ENCODE measurements at places on chromosomes 5 and 9.

- no peak for ATAC-seq
These were observed 239.7 kb downstream of the MLLT3 start for GRCh38 chr9:20382460-20383071.

- ATAC-seq: no peak
These were observed 356.9 kb downstream of the SLIT3 start for GRCh38 chr5:168944004-168944403.

DNA sequence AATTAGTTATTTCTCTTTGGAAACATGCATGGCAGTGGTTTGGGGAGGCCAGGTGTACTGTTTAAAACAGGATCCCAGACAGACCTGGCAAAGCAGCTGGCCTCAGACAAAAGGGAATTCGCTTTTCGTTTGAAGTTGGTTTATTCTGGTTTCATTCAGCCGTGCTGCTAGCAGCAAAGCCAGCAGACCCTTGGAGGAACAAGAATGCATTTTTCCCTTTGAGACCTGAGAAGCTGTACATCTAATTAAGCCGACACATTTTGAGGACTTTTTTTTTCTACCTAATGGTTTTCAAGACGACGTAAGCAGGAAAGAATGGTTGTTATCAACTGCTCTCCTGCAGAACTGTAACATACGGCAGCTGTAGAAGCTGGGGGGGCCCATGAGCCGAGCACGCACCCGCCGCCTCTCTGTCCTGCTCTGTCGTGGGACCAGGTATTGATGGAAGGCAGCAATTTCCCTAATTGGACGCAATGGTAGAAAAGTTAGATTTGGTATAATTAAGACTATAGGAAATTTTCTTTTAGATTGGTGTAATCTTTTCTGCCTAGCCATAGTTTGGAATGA, 13.6 kb downstream of the PLEKHG4B start:
- ATAC-seq: no peak

GRCh38 chr5:106822851-106823250, 847.9 kb downstream of the EFNA5 start:
- ATAC-seq: no peak

DNA sequence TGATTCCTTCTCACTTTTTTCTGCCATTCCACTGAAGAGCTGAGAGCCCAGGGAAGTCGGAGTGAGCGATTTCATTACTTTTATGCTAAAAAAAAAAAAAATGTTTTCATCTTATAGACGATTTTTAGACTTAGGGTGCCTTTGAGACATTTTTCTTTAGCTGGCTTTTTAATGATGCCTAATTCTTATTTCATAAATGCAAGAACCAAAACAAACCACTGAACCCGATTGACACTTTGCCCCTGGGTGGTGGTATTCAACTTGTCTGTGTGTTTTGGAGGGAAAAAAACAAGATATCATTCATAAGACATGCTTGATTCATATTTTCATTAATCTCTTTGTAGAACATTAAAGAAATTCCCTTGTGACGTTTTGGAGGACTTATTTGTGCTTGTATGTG, 2.4 kb downstream of the TLE4 start:
- no peak for ATAC-seq

DNA sequence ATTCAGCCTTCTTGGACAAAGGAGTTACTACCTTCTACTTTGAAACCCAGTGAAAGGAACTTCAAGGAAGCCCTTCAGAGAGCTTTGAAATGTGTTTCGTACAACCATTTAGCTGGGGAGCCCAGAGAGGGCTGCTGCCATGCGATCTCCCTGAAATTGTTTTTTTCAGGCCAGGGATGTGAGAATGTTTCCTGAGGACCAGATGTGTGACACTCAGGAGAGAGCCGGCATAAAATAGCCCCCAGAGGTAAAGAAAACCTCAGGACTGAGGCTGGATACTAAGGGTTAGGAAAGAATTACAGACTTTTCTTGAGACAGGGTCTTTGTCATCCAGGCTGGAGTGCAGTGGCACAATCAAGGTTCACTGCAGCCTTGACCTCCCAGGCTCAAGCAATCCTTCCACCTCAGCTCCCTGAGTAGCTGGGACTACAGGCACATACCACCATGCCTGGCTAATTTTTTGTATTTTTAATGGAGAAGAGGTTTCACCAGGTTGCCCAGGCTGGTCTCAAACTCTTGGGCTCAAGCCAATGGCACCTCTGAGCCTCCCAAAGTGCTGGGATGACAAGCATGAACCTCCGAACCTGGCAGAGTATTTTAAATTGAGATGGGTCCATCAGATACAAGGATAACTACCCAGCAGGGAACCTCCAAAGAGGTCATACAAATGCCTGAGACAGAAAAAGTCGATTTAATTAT, 8.4 kb downstream of the RPL37 start:
- ATAC-seq: no peak

- no peak for ATAC-seq
These were observed 2.6 kb downstream of the GABRA1 start for GRCh38 chr5:161850491-161850890.

DNA sequence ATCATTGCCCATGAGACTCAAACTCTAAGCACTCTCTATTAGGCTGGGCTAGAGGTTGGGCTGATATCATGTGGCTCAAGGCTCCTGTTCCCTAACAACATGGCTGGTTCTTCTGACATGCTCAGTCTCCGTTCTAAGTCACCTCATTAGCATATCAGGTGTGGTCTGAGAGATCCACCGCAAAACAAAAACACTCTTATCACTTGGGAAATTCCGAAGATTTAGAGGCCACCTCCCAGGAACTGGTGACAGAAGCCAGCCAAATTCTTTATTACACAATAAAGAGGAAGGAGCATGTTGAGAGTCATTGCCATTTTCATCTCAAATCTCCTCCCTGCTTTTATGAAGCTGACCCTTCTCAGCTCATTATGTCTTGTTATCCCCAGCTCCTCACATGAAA, 107.6 kb downstream of the MSX2 start:
- no peak for ATAC-seq

DNA sequence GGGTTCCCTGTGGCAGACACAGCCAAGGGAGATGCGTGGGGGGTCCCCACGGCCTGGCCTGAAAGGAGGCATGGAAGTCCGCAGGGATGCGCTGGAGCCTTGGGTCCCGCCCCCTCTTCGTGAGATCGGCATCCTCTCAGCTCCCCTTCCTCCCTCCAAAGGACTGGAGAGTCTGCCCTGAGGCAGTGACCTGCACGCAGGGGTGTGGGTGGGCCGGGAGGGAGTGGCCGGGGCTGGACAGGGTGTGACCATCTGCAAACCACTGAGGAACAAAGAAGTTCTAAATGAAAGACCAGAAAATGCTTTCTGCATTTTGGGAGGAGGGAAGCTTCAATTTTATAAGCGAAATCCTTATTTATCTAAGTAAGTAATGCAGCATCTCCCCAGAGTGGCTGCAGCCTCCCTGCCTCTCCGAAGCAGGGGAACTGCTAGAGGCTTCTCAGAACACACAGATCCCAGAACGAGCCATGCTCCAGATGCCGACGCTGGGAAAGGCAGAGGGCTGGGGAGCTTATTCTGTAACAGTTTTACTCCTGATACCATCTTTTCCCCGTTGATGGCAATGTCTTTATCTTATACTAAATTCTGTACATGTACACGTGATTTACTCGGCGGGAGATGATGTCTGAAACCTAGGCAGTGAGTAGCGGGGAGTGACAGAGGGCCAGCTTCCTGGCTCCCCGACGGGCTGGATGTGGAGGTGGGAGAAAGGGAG, 221.7 kb downstream of the FANCC start:
- no peak for ATAC-seq

- no peak for ATAC-seq
These were observed 29.3 kb upstream of the RNF130 start for GRCh38 chr5:180100621-180101450.

DNA sequence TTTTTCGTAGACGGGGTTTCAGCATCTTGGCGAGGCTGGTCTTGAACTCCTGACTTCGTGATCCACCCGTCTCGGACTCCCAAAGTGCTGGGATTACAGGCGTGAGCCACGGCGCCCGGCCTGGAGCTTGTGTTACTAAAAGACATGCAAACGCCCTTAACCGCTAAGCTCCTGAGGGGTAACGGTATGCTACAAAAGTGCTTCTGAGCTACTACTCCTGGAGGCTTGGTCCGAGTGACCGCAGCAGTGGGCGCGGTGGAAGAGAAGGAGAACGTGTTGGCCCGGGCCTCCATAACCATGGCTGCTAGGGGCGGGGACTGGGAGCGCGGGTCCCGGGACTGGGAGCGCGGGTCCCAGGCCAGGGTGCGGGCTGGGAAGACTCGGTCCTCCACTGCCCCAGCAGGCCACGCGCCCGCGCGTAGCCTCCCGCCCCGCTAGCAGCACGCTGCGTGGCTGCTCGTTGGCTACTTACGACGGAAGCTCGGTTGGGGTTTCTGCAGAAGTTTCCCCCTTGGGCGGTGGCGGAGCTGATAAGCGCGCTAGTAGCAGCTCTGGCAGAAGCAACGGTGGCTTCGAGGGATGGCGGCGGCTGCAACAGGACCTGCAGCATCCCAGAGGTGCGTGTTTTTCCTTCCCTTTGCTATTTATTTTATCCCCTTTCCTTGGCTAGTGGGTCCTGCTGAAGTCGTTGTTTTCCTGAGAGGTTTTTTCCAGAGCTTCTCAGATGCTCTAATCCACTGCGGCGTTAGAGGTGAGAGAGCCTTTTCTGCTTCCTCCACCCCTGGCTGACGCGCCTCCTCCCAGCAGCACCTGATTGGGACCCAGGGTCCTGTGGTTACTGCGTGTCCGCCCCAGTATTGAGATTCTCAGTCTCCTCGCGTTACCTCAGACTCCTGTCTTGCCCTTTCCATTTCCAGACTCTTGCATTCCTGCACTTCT, 69.2 kb upstream of the CCDC180 start:
- ATAC-seq: peak; percentile 94

DNA sequence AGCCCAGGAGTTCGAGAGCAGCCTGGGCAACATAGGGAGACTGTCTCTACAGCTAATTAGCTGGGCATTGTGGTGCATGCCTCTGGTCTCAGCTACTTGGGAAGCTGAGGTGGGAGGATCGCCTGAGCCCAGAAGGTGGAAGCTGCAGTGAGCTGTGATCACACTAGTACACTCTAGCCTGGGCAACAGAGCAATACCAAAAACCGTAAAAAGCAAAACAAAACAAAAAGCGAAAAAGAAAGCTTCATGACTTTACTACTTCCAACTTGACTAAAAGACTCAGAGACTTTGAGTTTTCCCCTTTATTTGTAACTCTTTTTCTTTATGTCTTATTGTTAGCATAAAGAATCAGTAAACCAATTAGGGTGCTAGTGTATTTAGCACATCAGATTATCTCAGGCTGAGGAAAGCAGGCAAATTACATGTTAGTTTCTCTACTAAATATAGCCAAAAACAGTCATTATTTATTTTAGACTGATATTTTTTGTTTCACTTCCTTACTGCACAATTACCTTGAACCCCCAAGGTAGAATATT, 5.4 kb downstream of the RAD17 start:
- ATAC-seq: no peak

GRCh38 chr9:77843871-77844155, 187.8 kb downstream of the GNAQ start:
- ATAC-seq: no peak

DNA sequence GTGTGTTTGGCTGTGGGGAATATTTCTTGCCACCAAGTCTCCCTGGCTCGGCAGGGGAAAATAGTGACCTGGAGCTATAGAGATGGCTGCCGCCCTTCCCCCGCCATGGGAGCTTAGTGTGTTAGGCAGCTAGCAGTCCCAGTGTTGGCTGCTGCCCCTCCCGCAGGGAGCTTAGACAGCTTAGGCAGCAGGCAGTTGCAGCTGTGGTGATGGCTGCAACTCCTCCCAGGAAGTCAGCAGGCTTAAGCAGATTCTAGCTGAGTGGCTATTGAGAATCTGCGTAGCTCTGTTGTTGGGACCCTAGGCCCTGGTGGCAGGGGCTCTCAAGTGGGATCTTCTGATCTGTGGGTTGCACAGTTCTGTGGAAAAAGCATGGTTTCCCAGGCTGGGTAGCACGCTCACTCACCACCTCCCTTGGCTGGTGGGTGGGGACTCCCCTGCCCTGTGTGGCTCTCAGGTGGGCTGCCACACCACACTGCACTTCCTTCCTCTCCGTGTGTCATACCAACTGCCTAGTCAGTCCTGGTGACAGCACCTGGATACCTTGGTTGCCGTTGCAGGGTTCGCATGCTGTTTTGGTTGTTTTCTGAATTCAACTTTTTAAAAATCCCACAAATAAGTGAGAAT, 9.3 kb downstream of the OR1N2 start:
- ATAC-seq: no peak

DNA sequence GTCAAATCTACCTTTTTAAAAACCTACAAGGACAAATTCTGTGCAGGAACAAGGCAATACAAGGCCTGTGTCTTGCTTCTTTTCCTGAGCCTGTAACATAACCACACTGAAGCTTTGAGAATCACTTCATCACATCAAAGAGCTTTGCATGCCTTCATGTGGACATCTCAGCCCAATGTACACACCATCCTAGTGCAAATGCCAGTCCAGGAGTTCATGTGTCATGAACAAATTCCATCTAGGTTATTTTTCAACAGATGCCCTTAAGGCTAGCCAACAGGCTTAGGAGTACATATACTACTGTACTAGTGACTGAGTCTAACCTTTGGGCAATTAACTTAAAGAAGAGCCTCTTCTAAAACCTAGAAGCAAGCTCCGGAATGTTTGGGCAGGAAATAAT, 106.4 kb downstream of the CDH10 start:
- no peak for ATAC-seq

GRCh38 chr9:127021664-127022363, 100.6 kb downstream of the ANGPTL2 start:
- ATAC-seq: no peak

DNA sequence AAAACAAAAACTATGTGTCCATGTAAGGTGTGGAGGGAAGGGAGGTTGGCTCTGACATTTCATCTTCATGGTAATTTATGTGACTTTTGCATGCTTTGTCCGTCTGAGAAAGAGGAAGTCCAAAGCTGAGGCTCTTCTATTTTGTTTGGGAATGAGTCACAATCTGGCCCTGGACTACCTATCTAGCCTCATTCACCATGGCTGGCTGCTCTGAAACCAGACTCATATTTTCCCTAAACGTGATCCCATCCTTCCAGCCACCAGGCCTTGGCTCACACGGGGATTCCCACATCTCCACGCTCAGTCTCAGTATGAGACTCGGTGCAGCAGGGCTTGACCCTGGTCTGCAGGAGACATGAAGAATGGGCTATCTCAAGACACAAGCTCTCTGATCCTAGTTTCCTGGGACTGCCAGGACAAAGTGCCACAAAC, 672.8 kb downstream of the ACTL7B start:
- no peak for ATAC-seq

DNA sequence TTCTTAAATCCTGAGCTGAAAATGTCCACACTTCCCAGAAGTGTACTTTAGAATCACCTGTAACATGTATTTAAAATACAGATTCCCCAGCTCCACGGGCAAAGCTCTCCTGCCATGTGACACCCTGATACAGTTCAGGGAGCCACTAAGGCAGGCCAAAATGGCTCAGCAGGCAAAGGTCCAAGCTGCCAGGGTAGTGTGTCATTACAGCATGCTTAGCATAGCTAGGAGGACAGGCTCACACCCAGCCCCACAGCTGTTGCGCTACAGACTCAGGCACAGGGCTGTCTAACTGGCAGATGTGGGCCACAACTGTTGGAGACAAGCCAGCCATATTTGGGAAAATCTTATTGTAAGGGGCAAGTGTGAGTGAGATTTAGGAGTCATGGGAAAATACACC, 73.0 kb downstream of the C9orf85 start:
- no peak for ATAC-seq

- ATAC-seq: no peak
These were observed 263.5 kb downstream of the CD180 start for GRCh38 chr5:66933066-66933465.

Measured in activated T-helper 17 cell treated with anti-CD3 and anti-CD28 coated beads, Interleukin-2, amount 50 U/mL, for 72 hours (primary cell).